ENCODE measurements at places on chromosomes 1 and 21.
A peak's percentile ranks its signal among the peaks of the same experiment; 100 is the strongest.

DNA sequence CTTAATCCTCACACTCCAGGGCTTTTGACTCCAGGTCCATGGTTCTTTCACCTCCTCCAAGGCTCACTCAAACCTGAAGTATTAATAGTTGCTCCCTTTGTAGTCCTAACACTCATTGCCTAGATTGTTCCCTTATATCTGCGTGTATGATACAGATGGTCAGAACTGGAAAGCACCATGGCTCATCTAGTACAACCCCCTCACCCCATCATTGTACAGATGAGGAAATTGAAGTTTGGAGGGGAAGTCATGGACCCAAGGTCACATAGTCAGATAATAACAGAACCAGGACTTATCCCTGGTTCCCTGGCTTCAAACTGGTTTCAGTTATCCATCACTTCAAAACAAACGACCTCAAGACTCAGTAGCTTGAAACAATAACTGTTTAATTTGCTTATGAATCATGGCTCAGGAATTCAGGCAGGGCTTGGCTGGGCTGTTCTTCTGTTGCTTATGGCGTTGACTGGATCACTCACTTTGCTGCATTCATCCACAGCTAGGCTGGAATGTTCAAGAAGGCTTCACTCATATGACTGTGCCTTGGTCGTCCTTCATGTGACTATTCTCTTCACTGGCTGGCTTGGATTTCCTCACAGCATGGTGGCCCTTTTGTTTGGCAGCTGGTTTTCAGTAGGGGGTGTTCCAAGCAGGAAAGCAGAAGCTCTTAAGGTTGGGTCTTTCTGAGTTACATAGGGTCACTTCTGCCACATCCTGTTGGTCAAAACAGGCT is 5.0 kb downstream of the NOS1AP start:
- DNase-seq: no peak

GRCh38 chr1:217133092-217133491 is 409.9 kb upstream of the ESRRG start:
- no peak for DNase-seq

- DNase-seq: no peak
Measured at GRCh38 chr1:94067196-94067595, 53.8 kb downstream of the ABCA4 start.

DNA sequence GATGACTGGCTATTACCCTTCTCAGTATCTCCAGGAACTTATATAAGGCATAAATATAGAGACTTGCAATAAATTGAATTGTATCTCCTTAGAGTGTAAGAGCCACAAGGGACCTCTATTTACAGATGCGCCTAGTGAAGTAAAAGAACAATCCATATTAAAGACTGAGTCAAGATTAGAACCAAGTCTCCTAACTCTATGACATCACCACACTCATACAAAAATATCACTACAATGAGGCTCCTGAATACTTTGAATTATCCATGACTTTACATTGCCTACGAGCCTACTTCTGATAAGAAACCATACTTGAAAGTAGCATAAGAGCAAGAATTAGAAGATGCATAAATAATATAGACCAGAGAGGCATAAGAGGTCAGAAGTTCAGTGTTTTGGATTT is 18.8 kb downstream of the DPYD start:
- no peak for DNase-seq

DNA sequence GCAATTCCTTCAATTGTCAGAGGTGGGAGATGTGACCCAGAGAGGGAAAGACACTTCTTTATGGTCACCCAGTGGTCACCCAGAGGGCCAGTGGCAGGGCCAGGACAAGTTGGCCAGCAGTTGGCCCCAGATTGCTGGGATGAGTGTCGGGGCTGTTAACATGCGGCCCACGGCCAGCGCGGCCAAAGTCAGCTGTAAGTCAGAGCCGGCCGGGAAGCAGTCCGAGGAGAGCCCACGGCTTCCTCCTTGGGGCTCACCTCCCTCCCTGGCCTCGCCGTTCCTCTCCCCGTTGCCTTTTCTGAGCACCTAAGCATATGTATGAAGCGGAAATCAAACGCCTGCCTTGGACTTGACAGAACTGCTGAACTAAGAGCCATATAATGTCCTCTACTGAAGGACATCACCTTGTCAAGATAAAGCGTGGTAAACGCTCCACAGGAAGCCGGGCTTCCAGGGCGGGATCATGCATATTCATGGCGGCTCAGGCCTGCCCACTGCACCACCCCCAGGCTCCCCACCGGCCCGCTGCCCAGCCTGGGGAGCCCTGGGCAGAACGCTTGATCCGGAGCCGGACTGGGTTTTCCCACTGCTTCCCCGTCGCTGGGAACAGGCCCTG is 245.4 kb upstream of the POU3F1 start:
- no peak for DNase-seq

GRCh38 chr1:13754510-13755103 is 54.6 kb downstream of the PRDM2 start:
- DNase-seq: no peak

GRCh38 chr1:110605901-110606656 is at the start of gene KCNA2:
Gene KCNA2, minus strand, starts transcription at chr1:110606358. Its CDS starts 1,576 bp downstream, at chr1:110604782.
- peak; percentile 62 for DNase-seq

Data from neural crest cell (in vitro differentiated cells).